SJCRH30 (cell line): ENCODE measurements at places on chromosomes 1 and 21. TPM values are rescaled to one million over a fixed set of nuclear protein-coding genes. Genes with fewer than 3 reads are reported as not detected.

The BEND5 gene
- total RNA-seq = 5.9 and 6.0 TPM in 2 replicates

The LDLRAD1 gene
- not detected in 2 replicates for total RNA-seq

- DNase-seq = no peak
Observed at GRCh38 chr1:172269084-172269483, 151.4 kb upstream of the C1orf105 start.

DNA sequence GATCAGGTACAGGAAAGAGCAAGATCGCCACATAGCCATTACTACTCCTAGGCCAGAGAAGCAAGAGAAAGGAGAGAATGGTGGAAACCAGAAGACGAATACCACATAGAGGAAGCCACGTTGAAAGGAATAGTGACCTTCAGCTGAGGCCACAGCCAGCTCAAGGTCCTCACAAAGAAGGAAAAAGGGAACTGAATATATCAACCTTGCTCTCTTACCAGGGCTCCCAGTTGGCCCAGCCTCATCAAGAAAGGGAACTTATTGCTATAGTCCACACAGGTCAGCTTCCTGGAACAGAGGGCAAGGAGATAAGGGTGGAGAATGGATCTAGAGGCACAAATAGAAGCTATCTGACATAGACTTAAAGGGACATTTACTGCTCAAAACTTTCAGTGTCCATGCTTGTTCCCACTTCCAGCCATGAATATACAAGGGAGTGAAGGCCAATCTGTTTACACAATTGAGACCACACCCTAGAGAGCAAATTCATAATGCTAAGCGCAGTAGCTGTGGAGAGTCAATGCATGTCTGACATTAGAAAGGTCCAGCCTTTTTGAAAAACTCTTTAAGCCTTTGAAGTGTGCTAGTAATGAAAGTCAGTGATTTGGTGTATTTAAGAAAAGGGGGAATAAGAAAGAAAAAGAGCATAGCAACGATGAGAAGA is 120.7 kb upstream of the ZC3H11B start:
- DNase-seq = no peak

The VAV3 gene
- 26.7 and 35.5 TPM in 2 replicates for total RNA-seq

The TCHH gene
- not detected in 2 replicates for total RNA-seq

The ADPRS gene
- 26.7 and 30.4 TPM in 2 replicates for total RNA-seq

DNA sequence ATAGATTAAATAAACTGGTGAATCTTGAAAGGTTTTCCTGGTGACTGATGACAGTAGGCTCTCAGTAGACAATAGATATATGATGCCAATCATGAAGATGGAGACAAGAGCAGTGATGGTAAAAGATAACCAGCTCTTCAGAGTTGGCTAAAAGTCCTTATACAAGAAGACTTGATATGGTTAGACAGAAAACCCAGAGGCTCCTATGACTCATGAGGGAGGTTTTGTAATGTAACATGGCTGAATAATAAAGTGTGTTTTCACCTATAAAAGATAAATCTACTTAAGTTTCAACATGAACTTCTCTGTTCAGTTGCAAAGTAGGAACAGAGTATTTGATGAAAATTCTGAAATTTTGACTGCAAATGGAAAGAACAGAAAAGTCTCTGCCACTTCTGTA is 12.7 kb upstream of the CRNN start:
- DNase-seq = no peak

- DNase-seq = no peak
Observed at GRCh38 chr1:209427277-209427676, 156.2 kb upstream of the CAMK1G start.

DNA sequence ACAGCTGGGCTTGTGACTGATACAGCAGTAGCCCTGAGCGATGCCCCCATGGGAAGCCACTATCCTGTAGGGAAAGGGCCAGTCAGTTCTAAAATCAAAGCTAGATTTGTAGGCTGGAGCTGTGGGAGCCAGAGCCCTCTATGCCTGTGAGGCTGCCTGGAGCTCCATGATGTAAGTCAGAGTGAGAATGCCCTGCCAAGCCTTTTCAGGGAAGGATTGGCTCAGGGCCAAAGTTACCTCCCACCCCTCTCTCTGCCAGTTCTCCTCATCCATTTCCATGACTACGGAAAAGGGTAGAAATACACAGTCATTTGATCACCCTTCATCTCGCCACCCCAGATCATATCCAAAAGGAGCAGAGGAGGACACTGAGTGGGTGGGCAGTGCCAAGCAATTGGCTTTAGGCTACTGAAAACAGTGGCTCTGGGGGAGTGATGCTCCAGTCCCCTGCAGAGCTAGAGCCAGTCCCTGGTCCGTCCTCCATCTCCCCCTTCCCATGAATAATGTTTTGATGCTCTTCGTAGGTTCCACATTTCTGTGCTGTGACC is 59.5 kb upstream of the KCNA3 start:
- no peak for DNase-seq

The PDZK1 gene
- total RNA-seq = 1.6 and 2.8 TPM in 2 replicates

The AGO3 gene
- total RNA-seq = 30.4 and 36.4 TPM in 2 replicates

GRCh38 chr21:35506352-35506751 is 457.2 kb upstream of the RUNX1 start:
- DNase-seq = no peak

- no peak for DNase-seq
Observed at GRCh38 chr21:45408271-45408791, 3.4 kb downstream of the COL18A1 start.

The DCST2 gene
- total RNA-seq = not detected in 2 replicates

GRCh38 chr1:68442822-68443556 is 6.8 kb downstream of the RPE65 start:
- DNase-seq = peak; percentile 63

The TRIM67 gene
- total RNA-seq = not detected in 2 replicates

- no peak for DNase-seq
Observed at GRCh38 chr1:195472291-195472690, 1135.9 kb downstream of the KCNT2 start.

The RNF186 gene
- 0.73 and 0.86 TPM in 2 replicates for total RNA-seq

DNA sequence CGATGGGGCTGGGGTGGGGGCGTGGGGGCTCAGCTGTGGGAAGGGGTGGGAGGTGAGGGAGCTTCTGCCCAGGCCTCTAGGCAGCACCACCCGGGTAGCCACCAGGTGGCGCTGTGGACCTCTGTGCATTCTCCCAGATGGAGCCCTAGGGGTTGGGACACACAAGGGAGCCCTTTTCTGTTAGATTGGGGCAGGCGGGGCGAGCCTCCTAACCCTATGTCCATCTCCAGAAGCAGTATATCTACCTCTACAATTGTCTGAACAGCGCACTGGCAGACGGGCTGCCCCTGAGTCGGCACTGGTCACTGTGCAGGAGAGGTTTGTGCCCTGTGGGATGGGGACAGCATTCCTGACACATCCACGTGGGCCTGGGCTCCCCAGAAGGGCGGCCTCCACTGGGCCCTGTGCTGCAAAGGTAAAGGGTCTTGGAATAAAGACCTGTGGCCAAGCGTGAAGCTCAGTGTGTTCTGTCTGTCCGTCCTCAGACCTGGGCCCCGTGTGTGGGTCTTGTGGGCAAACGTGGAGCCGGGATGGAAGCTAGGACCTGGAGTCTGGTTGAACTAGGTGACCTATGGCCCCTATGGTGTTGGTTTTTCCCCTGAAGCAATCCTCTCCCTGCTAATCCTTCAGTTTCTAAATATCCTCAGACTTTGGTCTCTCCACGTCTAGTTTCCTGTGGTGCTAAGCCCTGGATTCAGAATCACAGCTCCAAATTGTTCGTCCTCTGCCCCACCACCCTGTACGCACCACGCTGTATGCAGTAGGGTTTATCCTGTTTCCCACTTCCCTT is 4.4 kb upstream of the LGR6 start:
- DNase-seq = peak; percentile 74

- DNase-seq = no peak
Observed at GRCh38 chr1:62435231-62436038, 1.4 kb upstream of the USP1 start.

- peak; percentile 6 for DNase-seq
Observed at GRCh38 chr1:111448482-111448917, 556 bp downstream of the WDR77 start.

DNA sequence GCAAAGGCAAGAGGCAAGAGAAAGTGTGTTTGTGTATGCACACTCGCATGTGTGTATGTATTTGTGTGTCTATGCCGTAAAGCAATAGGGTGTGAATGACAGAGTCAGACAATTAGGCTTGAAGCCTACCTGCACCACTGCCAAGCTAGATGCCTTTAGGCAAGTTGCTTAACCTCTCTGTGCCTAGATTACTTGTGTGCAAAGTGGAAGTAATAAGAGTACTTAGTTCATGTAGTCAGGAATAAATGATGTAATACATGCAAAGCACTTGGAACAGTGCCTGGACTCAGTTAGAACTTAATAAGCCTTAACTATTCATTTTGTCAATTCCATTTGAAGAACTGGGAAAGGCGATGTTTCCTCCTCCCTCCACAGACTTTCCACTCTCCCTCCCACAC is 31.7 kb downstream of the LAMB3 start:
- no peak for DNase-seq
